ENCODE measurements at places on chromosomes 12 and 14.
A peak's percentile ranks its signal among the peaks of the same experiment; 100 is the strongest.

DNA sequence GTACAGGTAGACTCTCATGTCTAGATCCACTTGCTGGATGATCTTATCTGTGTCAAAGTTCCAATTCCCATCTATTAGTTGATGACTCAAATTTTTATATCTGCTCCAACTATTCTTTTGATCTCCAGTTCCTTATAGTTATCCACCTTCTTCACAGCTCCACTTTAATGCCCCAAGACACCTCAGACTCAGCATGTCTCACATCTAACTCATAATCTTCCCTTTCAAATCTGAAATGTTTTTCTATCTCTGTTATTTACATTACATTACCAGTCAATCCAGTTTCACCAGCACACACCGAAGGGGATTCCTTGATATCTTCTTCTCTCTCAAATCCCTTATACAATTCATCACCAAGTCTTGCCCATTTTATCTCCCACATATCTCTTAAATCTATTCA is 3.7 kb upstream of the METAP2 start:
- no peak for DNase-seq

DNA sequence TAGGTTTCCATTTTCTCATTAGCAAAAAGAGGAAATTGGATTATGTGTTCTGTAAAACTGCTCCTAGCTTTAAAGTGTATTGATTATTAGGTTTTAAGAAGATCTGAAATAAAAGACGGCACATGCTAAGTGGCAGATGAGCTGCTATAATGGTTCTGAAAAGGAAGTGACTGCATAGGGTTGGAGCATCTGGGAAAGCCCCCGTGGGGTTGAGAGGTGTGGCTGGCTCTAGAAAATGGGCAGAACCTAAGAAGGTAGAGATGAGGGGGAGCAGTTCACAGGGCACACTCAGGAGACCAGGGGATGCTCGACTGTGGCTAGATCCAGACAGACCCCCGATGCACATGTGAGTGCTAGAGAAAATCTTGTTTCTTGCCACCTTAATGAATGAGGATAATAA is 1.9 kb downstream of the IFNG-AS1 start:
- no peak for DNase-seq

DNA sequence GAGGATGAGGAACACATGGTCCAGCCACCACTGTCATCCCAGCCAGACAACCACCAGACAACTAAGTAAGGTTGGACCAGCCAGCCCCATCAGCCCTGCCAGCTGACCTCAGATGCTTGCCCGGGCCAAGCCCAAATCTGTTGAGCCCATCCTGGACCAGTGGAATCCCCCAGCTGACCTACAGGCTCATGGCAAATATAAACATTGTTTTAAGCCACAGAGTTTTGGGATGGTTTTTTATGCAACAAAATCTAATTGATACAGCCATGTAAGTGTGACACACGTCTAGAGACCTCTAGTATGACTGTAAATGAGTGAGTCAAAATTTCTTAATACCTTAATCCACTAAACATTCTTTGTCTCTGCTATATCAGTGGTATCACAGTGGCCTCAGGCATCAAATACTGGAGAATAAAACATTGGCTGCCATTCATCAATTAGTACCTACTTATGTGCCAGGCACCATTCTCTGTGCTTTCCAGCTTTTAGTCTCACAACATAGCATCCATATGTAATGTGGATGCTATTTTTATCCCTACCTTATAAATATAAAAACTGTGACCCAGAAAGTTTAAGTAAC is 24.2 kb upstream of the NT5DC3 start:
- DNase-seq = no peak

- DNase-seq = peak; percentile 35
These were observed 288.4 kb downstream of the FBXL14 start for GRCh38 chr12:1305791-1306500.

GRCh38 chr12:95218150-95219133 is 835 bp downstream of the VEZT start:
- peak; percentile 41 for DNase-seq

DNA sequence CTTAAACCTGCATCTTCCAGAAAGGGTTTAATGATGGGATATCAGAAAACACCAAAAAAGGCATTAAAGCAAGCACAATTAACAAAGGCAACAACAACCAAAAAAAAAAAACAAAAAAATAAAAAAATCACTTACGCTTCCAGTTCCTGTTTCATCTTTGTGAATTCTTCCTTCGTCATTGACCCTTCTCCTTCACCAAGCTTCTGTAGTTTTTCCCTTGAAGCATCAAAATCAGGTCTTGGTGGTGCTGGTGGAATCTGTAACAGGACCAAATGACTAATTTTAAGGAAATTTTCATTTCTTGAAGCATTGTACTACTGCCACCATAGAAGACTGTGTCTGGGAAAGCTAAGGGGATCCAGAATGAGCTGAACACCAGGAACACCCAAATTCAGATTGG is 24.5 kb downstream of the SNX6 start:
- DNase-seq = no peak

GRCh38 chr12:44457465-44457864 is 418.6 kb downstream of the NELL2 start:
- no peak for DNase-seq

DNA sequence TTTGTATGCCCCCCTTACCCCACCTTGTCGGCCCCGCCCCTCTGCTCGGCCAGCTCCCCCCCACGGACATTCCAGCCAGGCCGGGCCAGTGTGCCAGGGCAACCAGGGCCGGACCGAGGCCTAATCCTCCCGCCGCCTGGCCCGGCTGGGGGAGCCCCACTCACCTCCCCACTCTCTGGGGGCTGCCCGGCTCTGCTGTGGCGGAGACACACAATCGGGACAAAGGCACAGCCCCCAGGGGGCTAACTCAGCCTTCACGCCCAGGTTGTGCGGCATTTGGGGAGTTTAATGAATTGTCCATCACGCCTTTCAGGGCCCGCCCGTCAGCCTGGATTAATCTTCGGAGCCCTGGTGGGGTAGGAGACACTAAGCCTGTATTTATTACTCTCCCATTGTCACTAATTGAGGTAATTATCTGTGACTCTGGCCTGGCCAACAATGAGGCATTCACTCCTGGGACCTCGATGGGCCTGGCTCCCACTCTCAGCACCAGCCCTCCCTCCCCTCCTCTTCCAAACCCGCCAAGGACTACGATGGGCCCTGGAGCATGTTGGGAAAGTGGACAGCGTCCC is 8.7 kb downstream of the WNT1 start:
- DNase-seq = no peak

GRCh38 chr12:78534311-78534710 is 330.3 kb upstream of the SYT1 start:
- no peak for DNase-seq

DNA sequence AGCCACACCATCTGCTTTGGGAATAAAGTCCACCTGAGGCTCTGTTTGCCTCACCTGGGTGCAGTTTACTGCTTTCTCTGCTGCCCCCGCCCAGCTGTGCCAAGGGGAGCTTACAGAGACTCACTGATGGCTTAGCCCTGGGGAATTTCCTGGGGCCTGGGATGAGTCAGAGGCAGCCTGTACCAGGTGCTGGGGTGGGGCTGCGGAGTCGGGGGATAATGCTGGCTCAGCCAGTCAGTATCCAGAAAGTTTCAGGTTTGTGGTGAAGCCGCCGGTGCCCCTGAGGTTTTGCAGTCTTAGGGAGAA is 22.3 kb downstream of the PLEKHG3 start:
- peak; percentile 33 for DNase-seq

DNA sequence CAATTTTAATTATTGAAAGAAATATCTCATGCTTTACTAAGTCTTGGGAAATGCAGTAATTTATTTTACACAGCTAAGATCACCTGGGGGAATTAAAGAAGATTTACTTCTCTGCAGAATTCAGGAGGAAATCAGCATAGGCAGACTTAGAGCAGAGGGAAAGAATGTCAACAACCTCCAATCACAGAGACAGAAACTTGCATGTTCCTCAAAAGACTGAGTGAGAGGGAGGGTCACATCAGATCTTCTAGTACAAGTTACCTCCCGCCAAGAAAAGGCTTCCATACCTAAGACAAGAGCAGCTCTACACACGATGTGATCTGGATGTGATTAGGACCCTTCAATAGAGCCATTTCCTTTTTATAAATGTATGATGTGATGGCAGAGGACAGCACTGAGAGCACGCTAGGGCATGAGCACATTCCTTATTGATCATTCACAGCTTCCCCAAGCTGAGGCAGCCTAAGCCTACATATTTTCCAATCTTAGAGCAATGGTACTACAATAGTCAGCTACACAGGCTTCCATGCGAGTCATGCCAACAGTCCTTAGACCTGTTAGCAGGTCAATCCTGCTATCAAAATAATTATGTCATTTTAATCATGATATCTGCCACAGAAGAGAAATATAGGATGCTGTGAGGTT is 403.3 kb downstream of the ETNK1 start:
- DNase-seq = no peak

GRCh38 chr14:101497684-101498525 is 63.4 kb upstream of the DIO3 start:
- no peak for DNase-seq

GRCh38 chr12:9606736-9607372 is 862 bp downstream of the KLRB1 start:
- DNase-seq = no peak

GRCh38 chr12:84874825-84875139 is 37.8 kb downstream of the SLC6A15 start:
- DNase-seq = no peak

DNA sequence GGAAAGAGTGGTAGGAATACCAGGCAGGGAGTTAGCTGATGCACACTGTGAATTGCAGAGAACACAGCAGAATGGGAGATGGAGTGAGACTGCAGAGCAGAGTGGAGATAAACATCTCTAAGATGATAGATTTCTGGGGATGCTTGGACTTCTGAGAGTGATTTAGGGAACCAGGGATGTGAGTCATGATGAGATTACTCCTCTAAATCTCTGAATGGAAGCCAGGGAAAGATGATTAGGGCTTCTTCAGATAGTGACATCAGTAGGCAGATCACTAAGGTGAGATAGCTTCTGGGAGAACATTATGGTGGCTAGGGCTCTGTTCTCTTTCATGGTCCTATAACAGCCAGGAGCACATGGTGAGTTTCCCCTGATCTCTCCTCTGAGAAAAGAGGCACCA is 501.5 kb upstream of the USP15 start:
- no peak for DNase-seq
